ENCODE measurements at places on chromosomes 2 and 18.

DNA sequence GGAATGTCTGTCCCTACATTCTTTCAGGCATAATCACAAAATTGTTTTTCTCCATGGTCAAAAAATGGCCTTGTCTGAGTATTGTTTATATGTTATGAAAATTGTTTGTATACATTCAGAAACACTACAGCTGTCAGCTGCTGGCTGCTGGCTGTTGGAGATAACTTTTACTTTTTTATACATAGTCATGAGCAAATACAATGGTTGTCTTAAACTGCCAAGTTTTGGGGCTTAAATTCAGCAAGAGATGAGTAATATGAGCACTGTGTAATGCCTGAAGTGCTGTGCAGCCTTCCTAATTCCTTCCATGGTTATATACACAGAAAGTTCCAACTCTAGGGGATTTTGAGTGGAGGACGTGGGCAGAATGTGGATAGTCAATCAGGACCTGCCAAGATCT is 168.9 kb upstream of the RMP24 start:
- DNase-seq, result no peak

DNA sequence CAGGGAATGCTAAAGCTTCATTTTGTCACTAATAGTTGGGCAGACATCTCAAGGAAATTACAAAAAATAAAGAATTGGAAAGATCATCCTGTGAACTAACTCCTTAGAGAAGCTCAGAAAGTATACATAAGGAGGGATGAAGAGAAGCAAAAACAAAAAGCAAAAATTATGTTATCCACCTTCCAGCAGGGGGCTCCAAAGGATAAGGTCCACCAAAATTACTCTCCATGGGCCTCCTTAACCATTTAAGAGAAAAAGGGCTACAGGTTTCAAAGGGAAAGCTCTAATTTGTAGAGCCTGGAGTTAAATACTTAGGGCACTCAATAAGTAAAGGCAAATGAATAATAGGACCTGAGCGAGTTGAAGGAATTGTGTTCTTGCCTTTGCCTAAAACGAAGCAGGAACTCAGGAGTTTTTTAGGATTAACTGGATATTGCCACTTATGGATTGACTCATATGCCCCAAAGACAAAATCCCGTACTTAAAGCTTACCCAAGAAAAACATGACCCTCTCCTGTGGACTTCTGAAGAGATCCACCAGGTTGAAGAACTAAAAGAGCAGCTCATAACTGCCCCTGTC is 1167.9 kb downstream of the DSC3 start:
- no peak for DNase-seq

DNA sequence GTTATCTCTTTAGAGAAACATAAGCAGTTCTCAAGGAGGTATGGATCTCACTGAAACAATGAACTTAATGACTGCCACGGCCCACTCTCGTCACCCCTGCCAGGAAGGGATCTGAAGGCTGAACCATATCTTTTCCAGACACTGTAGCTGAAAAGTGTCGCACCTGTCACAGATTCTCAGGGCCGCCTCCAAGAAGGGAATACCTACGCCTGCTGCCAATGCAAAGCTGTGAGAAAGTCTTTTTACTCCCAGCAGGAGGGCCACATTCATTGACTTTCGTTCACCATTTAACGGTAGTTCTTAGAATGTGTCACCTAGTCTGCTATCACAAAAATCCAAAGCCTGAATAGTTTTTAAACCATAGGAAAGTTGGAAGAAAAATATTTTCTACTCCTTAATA is 66.7 kb upstream of the SH3BP4 start:
- no peak for DNase-seq

- no peak for DNase-seq
Observed at GRCh38 chr2:71120195-71120594, 9.8 kb downstream of the MCEE start.

GRCh38 chr2:8317418-8317817 is 364.4 kb upstream of the ID2 start:
- no peak for DNase-seq

DNA sequence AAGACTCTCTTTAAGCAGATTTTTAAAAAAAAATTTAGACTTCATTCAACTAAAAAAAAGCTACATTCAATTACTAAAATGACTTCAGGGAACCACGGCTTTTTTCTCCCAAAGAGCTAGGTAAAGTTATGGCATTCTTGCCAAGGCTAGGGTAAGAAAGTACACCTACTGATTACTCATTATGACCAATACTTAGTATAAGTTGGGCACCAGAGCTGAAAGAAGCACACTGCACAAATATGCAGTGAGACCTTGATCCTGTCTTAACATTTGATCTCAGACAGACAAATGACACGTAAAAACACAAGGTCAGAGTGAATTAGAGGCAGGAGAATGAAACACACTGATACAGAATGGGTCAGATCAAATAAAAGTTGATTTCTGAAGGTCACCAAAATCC is 88.7 kb downstream of the THADA start:
- no peak for DNase-seq

DNA sequence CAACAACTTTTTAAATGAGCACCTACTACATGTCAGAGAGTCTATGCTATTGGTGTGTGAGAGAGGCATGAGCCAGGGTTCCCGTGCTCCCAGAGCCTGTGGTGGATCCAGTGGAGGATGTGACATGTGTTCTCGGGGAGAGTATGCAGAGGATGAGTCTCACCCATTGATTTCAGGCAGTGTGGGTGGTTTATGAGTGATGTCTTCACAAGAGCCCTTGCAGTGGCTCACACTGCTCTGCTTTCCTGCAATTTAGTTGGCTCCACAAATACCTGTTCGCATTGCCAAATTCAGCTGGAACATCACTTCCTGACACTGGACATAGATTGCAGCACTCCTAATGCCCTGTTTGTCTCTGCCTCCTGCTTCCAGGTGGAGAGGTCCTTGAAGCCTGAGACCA is 243.6 kb upstream of the CXCR4 start:
- DNase-seq, result no peak

DNA sequence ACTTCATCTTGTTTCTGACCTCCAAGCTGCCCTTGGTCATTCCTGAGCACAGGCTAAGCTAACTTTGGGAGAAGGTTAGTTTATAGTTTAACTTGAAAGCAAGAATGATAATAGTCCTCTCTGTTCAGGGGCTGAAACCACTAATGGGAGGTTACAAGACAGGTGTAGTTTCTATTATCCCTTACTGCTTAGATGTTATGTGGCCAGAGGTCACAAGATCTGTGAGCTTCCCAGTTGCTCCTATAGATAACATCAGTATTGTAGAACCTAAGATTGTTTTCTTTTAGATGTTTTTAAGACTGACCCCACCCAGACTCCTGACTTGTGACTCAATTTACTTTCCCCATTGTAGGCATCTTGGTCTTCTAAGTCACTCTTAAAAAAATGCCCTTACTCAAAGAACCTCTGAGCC is 94.8 kb upstream of the LPIN2 start:
- no peak for DNase-seq
